ENCODE measurements at places on chromosomes 4 and X.

GRCh38 chr4:56129431-56129861 is 180.7 kb downstream of the CEP135 start:
- no peak for DNase-seq

DNA sequence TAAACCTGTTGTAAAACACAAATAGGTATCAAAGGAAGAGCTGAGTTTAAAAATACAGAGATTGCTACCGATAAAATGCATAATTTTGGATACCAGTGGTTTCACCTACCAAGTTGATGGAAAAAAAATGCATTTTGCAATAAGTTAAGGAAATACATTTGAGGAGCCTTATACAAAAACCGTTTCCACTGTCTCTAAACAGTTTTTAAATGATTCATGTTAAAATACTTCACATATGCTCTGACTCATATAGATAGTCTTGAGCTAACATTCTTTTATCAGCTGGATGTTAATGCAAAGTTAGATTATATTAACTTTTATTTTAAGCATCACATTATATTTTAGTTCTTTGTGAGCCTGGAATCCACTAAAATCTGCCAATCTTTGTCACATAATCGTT is 50.6 kb upstream of the ANKRD17 start:
- no peak for DNase-seq

- DNase-seq, result no peak
These were observed 113.8 kb upstream of the RBPJ start for GRCh38 chr4:26206999-26207398.

GRCh38 chr4:2126309-2127043 is 67.3 kb downstream of the NAT8L start:
- no peak for DNase-seq

GRCh38 chr4:139555705-139556070 is 331 bp downstream of the SETD7 start:
- DNase-seq, result no peak

GRCh38 chr4:140186082-140186438 is 32.1 kb upstream of the MAML3 start:
- DNase-seq, result no peak

GRCh38 chr4:139492429-139492828 is 38.5 kb downstream of the RAB33B start:
- no peak for DNase-seq

DNA sequence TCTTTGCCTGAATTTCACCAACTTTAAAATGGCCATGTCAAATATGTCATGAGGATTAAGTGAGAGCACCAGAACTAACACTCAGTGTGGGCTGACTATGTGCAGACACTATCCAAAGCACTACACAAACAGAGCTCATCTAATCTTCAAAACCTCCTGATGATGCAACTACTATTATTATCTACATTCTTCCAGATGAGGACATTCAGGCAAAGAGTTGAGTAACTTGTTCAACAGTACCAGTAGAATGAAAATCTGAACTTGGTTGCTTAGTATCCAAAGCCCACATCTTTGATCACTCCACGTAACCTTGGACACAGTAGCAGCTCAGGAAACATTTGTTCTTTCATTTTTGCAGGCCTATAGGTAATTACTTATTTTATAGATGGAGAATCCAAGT is 90.1 kb downstream of the ATP8A1 start:
- DNase-seq, result no peak

Measured in stimulated activated CD8-positive, alpha-beta memory T cell treated with anti-CD3 and anti-CD28 coated beads, Interleukin-2, amount 100 ng/mL, for 1 hour (primary cell).